Type B pancreatic cell (in vitro differentiated cells): ENCODE measurements at places on chromosomes 11 and 22. TPM values are rescaled to one million over a fixed set of nuclear protein-coding genes. Genes with fewer than 3 reads are reported as not detected.
A peak's percentile ranks its signal among the peaks of the same experiment; 100 is the strongest.

The OR5M8 gene
- total RNA-seq, result not detected in 2 replicates

The PATE3 gene
- not detected in 2 replicates for total RNA-seq

The PTGDR2 gene
- 2.6 and 7.9 TPM in 2 replicates for total RNA-seq

The TRPC6 gene
- 0.48 and 1.5 TPM in 2 replicates for total RNA-seq

GRCh38 chr11:106765469-106766258, 252.6 kb downstream of the GUCY1A2 start:
- no peaks in the 10 kb centered on the region for H3K27me3 ChIP-seq
- no peak for DNase-seq
- H3K36me3 ChIP-seq, result no peaks in the 10 kb centered on the region
- H3K27ac ChIP-seq, result no peak overlapping the region
- H3K4me1 ChIP-seq, result peaks cover 3% of the 10 kb centered on the region
- no peak overlapping the region for H3K4me3 ChIP-seq

DNA sequence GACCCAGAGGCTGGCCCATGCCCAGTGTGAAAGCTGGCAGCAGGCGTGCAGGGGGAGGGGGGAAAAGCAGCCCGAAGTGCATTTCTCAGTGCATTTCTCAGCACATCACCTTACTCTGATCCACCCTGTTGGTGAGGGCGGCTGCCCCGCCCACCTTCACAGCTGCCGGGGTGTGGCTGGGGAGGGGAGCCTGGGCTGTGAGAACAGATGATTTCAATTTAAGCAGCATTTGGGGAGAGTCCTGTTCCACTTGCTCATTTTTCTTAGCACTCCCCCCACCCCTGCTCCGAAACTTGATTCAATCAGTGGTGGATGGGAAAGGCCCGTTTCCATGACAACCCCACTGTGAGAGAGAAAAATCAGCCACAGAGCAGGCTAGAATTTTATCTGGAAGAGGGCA, 84.8 kb downstream of the SNX19 start:
- H3K27me3 ChIP-seq, result no peaks in the 10 kb centered on the region
- H3K27ac ChIP-seq, result no peak overlapping the region
- H3K36me3 ChIP-seq, result no peaks in the 10 kb centered on the region
- DNase-seq, result no peak
- peak overlapping the region; percentile 46 for H3K4me3 ChIP-seq
- H3K4me1 ChIP-seq, result peaks cover 21% of the 10 kb centered on the region

DNA sequence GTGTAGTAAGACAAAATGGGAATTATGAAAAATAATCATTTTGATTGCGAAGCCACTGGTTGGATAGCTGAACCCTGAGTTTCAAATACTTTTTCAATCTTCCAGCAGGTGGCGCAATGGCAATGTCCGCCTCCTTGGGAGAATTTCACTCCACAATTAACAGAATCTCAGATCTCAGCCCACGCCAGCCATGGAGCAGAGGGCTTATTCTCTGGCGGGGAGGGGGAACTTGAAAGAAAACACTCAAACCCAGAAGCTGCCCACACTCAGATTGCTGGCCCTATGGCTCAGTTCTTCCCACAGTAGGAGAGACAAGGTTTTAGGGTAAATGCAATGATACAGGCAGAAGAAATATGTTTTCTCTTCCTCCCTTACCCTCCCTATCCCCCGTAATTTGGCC, 38.7 kb upstream of the RCN1 start:
- no peaks in the 10 kb centered on the region for H3K36me3 ChIP-seq
- H3K27me3 ChIP-seq, result peaks cover 33% of the 10 kb centered on the region
- H3K4me1 ChIP-seq, result peaks cover 9% of the 10 kb centered on the region
- H3K4me3 ChIP-seq, result no peak overlapping the region
- peak; percentile 72 for DNase-seq

- peaks cover 21% of the 10 kb centered on the region for H3K4me1 ChIP-seq
- DNase-seq, result no peak
- H3K4me3 ChIP-seq, result no peak overlapping the region
- peaks cover 3% of the 10 kb centered on the region for H3K36me3 ChIP-seq
- H3K27me3 ChIP-seq, result no peaks in the 10 kb centered on the region
These were observed 365.8 kb downstream of the TBC1D22A start for GRCh38 chr22:47128216-47128615.
